ENCODE measurements at places on chromosomes 4 and X.

DNA sequence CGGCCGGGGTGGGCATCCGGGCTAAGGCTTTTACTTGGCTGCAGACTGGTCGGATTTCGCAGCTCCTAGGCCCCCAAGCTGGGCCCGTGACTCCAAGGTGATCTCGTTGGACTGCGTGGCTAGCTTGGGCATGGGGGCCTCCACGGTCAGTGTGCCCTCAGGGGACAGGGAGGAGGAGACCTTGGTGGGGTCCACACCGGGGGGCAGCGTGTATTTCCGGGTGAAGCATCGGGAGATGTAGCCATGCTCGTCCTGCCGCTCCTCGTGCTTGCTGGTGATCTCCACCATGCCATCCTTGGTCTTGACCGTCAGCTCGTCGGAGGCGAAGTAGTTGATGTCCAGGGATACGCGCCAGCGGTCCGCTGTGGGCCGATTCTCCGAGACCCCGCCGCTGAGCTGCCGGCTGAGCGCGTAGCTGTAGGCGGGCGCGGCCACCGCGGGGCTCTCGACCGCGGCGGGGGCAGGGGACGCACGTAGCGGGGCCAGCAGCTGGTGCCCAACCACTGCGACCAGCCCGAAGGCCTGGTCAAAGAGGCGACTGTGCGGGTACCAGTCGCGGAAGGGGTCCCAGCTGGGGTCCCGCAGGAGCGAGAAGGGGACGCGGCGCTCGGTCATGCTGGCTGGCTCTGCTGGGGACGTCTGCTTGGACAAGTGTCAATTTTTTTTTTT is 881 bp upstream of the CACNA1F start:
- DNase-seq: no peak

- peak; percentile 80 for DNase-seq
These were observed 139.2 kb downstream of the NWD2 start for GRCh38 chr4:37383579-37384229.

DNA sequence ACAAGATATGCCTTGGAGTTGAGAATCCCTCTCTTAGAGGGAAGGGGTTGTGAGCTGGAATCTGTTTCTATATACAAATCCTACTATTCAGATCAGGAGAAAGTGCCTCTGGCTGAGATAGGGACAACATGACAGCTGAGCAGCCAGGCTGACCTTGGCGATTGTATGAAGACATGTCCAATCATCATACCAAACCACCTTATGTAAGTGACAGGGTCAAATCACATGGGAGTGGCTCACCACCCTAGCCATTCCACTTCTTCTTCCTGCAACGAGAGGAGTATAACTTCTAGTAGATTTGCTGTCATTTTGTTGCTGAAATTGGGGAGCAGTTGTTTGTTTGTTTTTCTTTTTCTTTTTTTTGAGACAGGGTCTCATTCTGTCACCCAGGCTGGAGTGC is 48.3 kb upstream of the TMEM150C start:
- DNase-seq: no peak

- no peak for DNase-seq
These were observed 98.4 kb downstream of the WFS1 start for GRCh38 chr4:6368096-6368495.

- no peak for DNase-seq
These were observed 13.2 kb downstream of the MID1 start for GRCh38 chrX:10607233-10607632.

- no peak for DNase-seq
These were observed 25.5 kb downstream of the CDKN2AIP start for GRCh38 chr4:183469936-183470335.

DNA sequence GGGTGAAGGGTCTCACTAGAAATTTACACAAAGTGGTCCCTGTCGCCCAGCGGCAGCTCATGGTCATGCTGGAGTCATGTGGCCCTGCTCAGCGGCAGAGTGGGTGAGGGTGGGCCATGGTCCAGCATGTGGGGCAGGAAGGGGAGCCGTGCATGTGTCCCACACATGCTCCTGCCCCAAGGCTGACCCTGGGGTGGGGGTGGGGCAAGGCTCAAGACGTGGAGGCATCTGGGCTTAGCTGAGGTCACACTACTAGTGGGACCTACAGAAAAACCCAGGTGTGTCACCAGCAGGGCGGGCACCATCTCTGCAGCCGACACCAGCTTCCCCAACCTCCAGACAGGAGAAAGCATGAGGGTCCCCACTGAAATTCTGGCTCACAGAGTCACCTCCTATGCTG is 42.4 kb downstream of the EVC start:
- no peak for DNase-seq

DNA sequence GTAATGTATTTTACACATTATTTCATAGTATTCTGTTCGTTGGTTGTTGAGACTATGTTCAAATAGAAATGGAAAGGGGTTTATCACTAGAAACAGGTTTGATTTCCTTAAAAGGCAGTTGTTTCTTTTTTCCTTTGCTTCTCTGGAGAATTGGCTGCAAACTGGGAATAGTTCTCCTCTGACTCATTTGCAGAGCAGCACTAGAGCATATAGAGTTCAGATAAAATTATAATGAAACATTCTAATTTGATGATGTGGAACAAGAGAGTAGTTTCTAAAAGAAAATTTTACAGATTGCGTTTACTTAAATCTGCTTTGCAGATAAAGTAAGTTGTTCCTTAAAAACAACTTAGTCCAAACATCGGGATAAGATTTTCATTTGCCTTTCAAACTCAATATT is 29.7 kb downstream of the SYNPO2 start:
- DNase-seq: no peak

DNA sequence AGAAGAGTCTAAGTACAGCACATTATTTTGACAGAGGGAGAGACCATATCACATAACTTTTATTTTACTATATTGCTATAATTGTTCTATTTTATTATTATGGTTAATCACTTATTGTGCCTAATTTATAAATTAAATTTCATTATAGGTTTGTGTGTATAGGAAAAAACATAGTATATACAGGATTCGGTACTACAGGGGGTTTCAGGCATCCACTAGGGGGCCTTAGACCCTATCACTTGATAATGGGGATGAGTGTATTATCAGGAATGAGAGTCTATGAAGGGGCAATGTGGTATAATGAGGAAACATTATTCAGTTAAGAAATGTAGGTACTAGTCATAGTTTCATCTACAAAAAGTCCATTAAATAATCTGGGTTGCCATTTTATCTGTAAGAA is 833.1 kb downstream of the C4orf33 start:
- DNase-seq: peak; percentile 61

DNA sequence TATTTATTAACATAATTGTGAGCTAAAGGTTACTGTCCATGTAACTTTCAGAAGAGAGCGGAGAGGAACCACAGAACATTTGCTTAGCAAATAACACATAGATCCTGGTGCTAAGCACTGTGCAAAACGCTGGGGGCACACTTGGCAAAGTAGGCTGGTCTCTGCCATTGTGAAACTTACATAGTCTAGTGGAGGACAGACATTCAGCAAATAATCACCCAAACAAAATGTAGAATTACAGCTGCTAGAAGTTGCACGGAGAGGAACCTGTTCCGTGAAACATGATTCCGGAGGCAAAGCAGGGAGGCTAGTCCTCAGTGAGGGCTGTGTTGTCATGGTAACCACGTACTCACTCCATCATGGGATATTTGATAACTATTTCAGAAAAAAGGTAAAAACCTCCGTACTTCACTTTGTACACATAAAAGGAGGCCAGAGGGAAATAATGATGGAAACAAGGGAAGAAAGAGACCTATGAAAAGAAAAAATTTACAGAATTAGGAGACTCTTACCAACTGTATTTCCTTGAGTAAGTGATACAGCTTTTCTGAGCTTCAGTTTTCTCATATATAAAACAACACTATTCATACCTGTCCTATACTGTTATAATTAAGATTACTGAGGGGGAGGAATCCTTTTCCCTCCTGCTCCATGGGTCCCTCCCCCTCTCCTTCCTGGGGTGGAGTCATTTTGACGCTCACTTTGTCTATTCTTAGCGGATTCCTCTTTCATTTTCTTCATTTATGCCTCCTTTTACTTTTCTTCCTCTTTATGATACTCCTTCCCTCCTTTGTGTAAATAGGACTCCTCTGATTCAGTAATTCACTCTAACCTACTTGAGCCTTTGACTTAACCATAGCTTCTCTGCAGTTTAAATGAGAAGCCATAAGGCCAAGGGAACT is 825 bp upstream of the RASGEF1B start:
- peak; percentile 87 for DNase-seq

- no peak for DNase-seq
These were observed 19.8 kb downstream of the MAOB start for GRCh38 chrX:43862434-43862833.

- DNase-seq: no peak
These were observed 152.0 kb upstream of the STX18 start for GRCh38 chr4:4693755-4694295.

DNA sequence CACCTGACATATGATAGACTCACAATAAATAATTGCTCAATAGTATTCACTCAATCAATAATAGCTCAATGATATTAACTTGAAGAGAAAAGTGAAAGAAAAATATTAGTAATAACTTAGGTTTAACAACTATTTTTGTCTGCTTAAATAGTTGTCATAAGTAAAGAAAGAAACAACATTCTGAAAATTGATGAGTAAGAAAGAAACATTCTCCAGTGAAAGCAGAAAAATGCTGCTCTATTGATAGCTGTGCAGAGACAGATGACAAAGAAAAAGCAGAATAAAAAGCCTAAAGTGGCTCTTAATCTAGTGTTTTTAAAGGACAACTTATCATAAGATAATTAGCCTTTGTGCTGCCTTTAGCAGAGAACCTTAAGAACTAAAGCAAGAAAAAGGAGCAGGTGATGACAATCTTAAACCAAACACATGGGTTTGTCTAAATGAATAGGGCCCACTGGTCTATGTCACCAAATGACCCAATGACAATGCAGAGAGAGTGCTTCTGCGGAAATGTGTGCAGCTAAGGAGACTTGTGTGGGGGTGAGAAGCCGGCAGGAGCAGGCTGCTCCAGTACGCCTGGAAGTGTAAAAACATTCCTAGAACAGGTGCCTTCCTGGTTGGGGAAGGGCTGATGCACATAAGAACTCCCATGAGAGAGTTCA is 13.2 kb downstream of the HS3ST1 start:
- DNase-seq: no peak

- peak; percentile 77 for DNase-seq
These were observed 441 bp downstream of the SLC9B2 start for GRCh38 chr4:103075894-103076746.

DNA sequence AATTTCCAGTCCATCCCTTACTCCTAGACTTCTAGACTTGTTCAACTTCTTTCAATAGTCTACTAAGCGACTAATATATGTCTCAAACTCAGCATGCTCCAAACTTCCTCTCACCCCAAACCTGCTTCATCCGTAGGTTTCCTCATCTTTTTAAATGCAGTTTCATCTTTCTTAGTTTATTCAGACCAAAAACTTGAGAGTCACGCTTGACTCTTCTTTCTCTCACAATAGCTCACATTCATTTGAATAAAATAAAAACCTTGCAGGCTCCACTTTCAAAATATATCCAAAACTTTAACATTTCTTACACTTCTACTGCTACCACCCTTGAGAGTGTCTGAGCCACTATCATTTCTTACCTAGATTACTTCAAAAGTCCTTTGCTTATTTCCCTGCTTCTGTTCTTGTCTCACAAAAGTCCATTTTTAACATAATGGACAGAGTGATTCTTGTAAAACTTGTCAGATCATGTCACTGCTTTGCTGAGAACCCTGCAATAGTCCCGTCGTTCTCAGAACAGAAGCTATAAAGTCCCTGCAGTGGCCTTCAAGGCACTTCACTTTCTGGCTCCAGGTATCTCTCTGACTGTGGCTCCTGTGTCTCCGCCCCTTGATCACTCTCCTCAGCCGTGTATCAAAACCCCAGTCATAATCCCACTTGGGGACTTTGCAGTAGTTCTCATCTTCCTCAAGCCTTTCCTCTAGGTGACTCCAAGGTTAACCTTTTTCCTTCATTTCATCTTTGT is 167.6 kb downstream of the ARHGAP24 start:
- no peak for DNase-seq

- no peak for DNase-seq
These were observed 1197.9 kb downstream of the TECRL start for GRCh38 chr4:63211375-63211774.

- DNase-seq: no peak
These were observed 41.2 kb downstream of the TNIP2 start for GRCh38 chr4:2714918-2715317.

- DNase-seq: peak; percentile 89
These were observed 15.6 kb upstream of the BBS12 start for GRCh38 chr4:122716825-122717448.

GRCh38 chr4:14008494-14008893 is 381.0 kb upstream of the BOD1L1 start:
- DNase-seq: peak; percentile 78

GRCh38 chr4:106032851-106033286 is 137.6 kb downstream of the NPNT start:
- no peak for DNase-seq

- DNase-seq: no peak
These were observed 640.7 kb downstream of the BCOR start for GRCh38 chrX:39456894-39457604.

DNA sequence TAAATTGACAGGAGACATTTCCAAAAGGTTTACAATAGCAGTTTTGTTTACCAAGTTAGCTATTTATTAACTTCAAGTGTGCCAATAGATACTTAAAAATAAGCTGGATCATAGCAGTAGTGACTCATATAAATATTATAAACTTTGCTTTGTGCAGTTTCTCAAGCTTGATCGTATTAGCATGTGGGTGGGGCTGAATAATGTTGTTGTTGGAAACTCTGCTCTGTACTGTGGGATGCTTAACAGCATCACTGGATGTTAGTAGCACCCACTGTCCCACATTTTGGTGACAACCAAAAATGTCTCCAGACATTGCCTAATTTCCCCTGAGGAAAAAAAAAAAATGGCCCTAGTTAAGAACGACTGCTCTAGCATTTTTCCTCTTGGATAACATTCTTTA is 855.2 kb upstream of the ADGRL3 start:
- DNase-seq: no peak

DNA sequence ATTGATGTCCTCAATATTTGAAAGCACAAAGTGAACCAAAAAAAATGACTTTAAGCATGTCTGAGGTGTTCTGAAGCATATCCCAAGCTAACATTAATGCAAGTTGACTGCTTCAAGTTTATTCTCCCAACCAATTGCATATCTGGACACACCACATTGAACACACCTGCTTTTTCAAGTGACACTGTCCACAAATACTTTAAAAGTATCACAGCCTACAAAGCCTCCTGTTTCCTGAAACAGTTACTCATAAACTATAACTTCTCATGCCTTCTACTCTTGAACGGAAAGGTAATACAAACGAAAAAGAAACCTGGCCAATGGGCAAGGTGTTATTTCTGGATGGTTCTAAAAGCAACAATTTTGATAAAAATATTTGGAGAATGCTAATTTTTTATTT is 1.1 kb downstream of the CDKL2 start:
- no peak for DNase-seq

- DNase-seq: no peak
These were observed 67.9 kb downstream of the FAM47C start for GRCh38 chrX:37075892-37076595.

GRCh38 chr4:121144021-121144420 is 20.1 kb downstream of the TNIP3 start:
- no peak for DNase-seq

GRCh38 chr4:56874166-56874565 is 33.5 kb upstream of the REST start:
- peak; percentile 32 for DNase-seq

GRCh38 chrX:40314070-40314469 is 216.3 kb upstream of the BCOR start:
- DNase-seq: no peak
